ENCODE measurements at places on chromosomes 16 and 17.

DNA sequence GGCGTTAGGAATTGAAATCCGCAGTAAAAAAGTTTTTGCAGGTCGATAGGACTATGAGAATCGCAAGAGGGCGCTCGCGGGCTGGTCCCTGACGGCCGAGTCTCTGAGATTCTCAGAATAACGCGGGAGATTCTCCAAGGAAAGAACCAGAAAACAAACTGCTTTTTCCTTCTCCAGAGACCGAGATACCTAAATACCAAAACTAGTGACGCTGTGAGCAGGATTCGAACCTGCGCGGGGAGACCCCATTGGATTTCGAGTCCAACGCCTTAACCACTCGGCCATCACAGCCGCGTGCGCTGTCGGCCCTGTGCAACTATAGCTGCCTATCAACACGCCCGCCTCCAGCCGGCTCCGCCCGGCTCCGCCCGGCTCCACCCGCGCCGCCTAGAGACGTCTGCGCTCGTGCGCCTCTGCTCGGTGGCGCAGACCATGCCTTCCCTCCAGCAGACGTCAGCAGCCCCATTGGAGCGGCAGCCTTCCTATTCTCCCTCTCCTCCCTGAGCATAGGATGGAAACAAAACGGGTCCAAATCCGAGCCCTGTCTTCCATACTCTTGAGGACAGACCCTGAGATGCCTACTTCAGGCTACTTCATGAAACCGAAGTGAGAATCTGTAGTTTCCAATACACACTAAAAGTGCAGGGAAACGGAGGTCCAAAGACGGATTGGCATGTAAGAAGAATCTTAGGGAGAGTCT is 13.4 kb downstream of the PER1 start:
- DNase-seq, result peak; percentile 99

DNA sequence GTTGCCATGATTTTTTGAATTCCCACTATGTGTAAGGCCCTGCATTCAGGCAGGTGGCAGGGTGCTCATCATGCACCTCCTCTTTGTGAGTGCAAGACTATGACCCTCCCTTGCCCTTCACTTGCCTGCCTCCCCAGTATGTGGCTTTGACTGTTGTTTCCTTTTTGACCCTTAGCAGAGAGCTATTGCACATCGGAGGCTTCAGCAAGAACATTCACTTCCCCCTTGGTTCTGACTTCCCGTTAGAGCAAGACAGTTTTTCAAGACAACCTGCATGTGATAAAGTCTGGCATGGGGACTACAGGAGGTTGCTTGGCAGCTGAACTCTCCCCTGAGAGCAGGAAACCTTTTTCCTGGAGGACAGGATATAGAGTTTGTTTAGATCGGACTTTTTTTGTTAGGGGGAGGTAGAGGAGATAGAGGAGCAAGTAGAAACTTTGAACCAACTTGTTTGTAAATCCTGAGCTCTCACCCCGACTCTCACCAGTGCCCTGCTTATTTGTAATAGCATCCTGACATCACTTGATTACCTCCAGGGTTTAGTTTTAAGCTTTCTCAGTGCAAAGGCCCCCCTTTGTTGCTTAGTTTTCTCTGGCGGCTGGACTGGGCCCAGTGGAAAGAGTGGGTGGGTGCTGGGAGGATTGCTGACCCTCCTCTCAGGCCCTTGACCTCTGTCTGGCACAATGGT is 34.3 kb downstream of the LIMD2 start:
- no peak for DNase-seq

GRCh38 chr16:22255335-22255734 is 41.9 kb upstream of the POLR3E start:
- no peak for DNase-seq

GRCh38 chr16:20944861-20945574 is 44.4 kb downstream of the LYRM1 start:
- peak; percentile 20 for DNase-seq

- DNase-seq, result peak; percentile 24
Measured at GRCh38 chr17:35238821-35239220, 4.1 kb upstream of the SLFN5 start.

GRCh38 chr17:28334171-28334570 is 1.1 kb downstream of the IFT20 start:
- DNase-seq, result peak; percentile 28

DNA sequence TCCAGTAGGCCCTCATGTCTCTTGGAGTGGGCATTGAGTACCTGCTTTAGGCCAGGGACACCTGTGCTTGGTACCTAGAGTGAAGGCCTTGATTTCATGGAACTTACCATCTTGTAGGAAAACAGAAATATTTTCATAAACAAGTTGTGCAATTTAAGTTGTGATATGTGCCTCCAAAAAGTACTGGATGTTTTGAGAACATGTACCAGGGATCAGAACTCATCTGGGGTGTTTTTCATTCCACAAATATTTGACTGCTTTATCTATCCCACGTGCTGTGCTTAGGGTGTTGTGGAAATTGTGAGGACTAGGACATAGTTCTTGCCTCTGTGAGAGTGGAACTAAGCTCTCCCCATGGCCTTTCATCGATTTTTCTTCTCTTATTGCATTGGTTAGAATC is 8.8 kb downstream of the NKD1 start:
- DNase-seq, result no peak

GRCh38 chr16:76729525-76729924 is 452.3 kb downstream of the CNTNAP4 start:
- no peak for DNase-seq

DNA sequence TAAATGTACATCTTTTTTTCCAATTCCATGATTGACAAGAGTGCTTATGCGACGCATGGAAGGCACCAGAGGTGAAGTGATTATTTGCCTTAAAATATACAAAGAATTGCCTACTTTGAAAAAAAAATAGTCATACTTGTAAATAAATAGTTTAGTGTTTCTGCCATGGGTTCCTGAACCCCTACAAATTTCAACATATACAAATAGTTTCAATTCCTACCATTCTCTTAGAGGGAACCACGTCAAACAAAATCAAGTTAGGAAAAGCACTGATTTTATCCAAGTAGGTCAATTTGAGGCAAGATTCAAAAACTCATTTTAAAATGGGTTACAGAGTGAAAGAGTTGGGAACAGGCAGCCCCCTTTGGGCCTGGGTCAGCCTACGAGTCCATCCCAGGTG is 11.7 kb downstream of the CMTM3 start:
- no peak for DNase-seq

- DNase-seq, result no peak
Measured at GRCh38 chr16:30060346-30060745, 5.2 kb upstream of the ALDOA start.

DNA sequence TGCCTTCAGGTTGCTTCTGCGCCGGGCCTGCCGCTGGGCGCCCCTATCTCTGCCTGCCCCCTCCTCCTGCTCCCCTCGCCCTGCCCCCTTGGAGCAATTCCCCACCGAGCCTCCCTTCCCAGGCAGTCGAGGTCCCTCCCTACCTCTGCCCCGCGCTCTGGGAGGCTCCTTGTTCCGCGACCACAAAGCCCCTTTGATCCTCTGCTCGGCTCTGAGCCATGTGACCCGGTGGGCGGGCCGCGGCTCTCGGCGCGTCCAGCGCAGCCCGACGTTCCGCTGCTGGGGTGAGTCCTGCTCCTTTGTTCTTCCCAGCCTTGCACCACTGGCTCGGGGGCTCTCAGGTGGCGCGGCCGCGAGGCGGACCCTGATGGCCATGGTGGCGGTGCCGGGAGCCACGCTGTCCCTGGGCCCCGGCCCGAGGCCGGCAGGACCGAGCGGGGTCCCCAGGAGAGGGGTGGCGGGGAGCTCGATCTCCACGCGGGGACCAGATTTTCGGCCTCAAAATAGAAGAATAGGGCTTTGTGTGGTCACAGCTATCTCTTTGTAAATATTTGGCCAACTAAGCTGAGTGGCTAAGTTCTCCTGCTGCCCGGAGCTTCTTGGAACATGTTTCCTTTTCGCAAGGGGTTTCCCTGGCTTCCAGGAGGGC is 310.6 kb downstream of the SEC14L1 start:
- DNase-seq, result peak; percentile 62

DNA sequence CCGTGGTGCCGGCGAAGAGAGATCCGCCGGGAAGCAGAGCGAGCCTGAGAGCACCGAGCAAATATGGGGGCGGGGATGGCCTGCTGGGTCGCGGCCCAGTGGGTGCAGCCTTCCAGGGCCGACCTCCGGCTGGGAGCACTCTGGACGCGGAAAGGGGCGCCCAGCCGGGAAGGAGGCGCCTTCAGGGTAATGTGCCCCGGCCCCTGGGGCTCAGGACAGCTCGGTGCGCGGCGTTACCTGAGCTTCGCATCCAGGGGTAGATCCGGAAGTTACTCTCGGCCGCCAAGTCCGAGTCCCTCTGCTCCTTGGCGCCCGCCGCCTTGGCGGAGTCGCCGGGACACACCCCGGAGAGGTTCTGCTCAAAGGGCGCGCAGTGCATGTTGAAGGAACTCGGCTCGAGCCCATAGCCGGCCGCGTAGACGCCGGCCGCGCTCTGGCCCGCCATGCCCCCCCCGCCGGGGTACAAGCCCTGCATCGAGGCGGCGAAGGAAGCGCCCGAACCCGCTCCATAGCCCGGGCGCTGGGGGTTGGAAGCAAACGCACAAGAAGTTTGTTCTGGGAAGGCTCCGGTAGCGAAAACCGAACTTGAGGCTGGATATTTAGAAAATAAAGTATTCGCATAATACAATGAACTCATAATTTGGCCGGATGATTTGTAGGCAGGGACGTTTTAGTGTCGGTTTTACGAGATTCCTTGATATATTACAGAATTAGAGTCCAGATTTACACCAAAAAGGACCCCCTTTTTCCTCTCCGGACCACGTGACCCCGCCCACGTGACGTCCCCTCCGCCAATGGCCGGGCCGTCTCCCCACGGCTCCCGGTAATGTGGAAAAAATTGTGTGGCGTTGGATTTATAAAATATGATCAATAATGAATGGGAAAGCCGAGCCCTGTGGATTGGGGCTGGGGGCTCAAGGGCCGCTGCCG is at the start of gene HOXB7:
Gene HOXB7 (minus strand): TSS at position 736 of the 930 bp plus-strand sequence. CDS start 99 bp downstream, at position 637.
- peak; percentile 48 for DNase-seq

GRCh38 chr16:17365591-17366298 is 105.0 kb downstream of the XYLT1 start:
- DNase-seq, result peak; percentile 76

- DNase-seq, result no peak
Measured at GRCh38 chr17:4500191-4500571, 1.5 kb downstream of the SPNS2 start.

GRCh38 chr17:13864521-13864920 is 204.8 kb upstream of the COX10 start:
- peak; percentile 31 for DNase-seq

DNA sequence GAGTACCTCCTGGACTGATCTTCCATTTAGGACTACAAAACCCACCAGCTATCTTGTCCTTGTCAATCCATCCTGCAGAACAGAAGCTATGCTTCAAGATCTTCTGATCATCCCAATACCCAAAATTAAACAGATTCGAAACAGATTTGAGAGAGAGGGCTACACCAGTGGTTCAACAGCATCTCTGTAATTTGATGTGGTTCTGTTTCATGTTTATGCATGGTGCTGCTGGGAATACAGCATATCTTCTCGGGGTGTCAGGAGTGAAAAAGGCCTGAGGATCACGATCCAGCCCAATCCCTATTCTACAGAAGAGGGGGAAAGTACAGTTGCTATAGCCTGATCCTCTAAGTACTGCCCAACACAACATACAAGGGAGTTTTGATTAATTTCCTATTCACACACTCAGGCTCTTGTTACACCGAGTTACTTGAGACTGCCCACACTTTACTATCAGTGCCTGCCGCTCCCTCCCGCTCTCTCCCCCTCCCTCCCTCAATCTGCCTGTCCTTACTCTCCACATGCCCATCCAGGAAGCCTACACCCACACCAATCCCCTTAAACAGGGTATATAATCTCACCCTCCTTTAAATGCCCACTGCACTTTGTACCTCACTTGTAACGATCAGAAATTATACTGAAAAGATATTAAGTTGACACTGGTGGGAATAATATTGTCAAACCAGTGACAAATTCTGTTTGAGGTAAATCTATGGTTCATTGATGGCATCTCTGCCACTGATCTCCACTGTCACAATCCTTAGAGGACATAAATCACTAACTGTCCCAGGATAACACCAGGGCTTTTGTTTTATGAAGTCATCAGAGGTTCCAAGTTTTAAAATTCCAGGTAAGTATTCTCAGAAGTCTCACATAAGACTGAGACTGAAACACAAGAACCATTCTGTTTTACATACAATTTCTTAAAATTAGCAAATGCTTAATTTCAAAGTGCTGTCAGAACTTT is 89.3 kb upstream of the PLEKHM1 start:
- DNase-seq, result no peak

DNA sequence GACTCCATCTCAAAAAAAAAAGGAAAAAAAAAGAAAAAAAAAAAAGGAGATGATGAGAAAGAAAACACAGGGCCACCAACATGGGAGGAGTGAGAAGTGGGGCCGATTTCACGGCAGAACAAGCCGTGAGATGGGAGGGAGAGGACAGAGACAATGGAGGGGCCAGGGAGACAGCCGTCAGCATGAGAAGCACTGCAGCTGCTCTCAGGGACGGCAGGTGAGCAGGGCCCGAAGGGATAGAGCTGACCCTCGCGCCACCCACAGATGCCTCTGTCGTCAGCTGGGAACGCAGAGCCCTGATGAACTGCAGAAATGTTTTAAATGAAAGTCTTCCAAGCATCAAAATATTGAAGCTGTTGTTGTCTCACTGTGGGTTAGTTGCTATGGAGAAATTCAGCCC is 20.3 kb downstream of the PITPNM3 start:
- no peak for DNase-seq

- DNase-seq, result peak; percentile 77
Measured at GRCh38 chr17:75783069-75783783, 1.4 kb upstream of the UNK start.

GRCh38 chr16:28975158-28975599 is 601 bp downstream of the SPNS1 start:
- DNase-seq, result no peak

GRCh38 chr16:2960183-2961010 is 3.7 kb upstream of the KREMEN2 start:
- DNase-seq, result no peak

GRCh38 chr17:2181206-2181896 is 122.2 kb downstream of the SMG6 start:
- DNase-seq, result peak; percentile 97

- no peak for DNase-seq
Measured at GRCh38 chr17:28500712-28501379, 5.3 kb upstream of the FOXN1 start.

DNA sequence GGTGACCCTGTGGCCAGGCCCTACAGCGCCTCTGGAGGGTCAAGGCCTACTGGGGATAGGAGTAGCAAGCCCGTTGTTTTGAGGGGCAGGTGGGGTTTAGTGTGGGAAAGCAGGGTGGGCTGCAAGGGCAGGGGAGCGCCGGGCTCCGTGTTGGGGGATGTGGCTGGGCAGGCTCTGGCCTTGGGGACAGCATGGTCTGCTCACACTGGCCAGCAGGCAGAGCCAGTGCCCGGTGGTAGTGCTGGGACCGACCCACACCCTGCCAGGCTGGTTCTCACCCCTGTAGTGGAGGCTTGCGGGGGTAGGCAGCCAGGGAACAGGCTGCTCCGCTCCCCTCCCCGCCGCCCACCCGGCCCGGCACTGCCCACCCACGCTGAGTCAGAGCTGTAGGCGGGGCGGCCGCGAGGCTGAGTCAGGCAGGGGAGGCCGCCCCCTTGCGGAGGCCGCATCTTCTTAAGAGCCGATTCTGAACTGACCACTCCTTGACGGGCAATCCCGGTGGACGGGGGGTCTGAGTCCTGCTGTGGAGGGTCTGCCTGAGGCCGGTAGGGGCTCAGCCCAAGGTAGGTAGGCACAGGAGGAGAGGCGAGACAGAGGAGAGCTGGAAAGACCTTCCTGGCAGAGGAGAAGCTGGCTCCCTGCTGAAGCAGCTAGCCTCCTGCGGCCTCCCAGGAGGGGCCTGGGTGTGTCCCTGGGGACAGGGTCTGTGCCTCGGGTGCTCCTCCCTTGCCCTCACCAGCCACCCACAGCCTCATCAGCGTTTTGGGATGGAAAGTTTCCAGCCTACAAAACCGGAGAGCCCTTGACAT is 62.4 kb downstream of the BAIAP2 start:
- DNase-seq, result peak; percentile 78

All from fibroblast of the aortic adventitia (primary cell).